Body of pancreas (tissue), 4 donors: ENCODE measurements at places on chromosomes 12 and 14. TPM values are rescaled to one million over a fixed set of nuclear protein-coding genes. Genes with fewer than 3 reads are reported as not detected.

DNA sequence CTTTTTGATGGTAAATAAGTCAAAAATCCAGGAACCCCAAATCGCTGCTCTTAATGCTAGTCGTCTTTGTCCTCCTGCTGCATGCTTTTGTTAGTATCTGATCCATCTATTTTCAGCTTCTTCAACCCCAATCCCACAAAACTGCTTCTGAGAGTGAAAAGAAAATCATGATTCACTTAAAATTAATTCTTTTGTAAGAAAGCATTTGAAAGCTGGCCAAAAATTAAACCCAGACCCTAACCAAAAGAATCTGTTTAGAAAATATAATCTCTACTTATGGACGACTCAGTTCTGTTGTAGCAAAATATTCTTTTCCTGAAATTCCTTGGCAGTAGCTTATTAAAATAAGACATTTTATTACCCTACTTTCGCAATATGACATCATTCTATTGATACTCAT lies 443.6 kb upstream of the SYT1 start:
- no peaks in the 10 kb centered on the region for H3K36me3 ChIP-seq
- no peak for DNase-seq
- H3K27ac ChIP-seq: no peak overlapping the region
- H3K4me3 ChIP-seq: no peak overlapping the region
- no peaks in the 10 kb centered on the region for H3K4me1 ChIP-seq
- no peaks in the 10 kb centered on the region for H3K27me3 ChIP-seq

DNA sequence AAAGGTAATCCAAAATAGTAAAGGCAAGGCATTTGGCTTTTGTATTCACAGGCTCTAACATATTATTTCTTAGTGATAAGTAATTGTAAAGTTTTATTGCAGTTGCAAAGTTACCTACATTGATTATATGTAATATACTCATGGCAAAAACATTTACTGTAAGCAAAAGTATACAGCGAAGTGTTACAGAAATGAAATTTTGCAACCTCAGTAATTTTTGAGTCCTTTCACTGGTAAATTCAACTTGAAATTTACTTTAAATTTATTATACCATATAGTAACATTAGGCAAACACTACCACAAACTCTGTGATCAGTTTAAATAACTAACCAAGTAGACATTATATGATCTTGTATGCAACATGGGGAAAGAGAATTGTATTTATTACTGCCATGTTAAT lies 89.0 kb downstream of the CDK17 start:
- no peak for DNase-seq
- H3K4me1 ChIP-seq: peaks cover 6% of the 10 kb centered on the region
- H3K27ac ChIP-seq: no peak overlapping the region

GRCh38 chr12:17810399-17810798 lies 279.6 kb downstream of the RERGL start:
- H3K27ac ChIP-seq: no peak overlapping the region
- no peaks in the 10 kb centered on the region for H3K27me3 ChIP-seq
- no peak for DNase-seq
- no peak overlapping the region for H3K4me3 ChIP-seq
- no peaks in the 10 kb centered on the region for H3K4me1 ChIP-seq

DNA sequence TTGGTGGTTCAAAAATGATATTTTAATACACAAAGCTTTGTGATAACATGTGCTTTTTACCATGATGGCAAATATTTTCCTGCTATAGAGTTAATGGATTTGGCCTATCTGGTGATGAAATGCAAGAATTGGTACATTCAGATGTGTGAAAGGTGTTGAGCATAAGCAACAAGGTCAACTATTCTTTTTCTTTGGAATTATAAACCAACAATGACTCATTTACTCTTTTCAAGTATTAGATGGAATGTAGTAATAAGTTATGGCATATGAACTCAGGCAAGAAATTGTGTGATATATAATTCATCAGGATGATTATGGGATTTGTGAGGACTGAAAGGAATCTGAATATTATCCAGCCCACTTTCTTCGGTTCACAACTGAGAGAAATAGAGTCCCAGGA lies 471.4 kb downstream of the ETNK1 start:
- H3K27ac ChIP-seq: no peak overlapping the region
- DNase-seq: no peak
- no peaks in the 10 kb centered on the region for H3K27me3 ChIP-seq
- no peaks in the 10 kb centered on the region for H3K36me3 ChIP-seq
- H3K4me3 ChIP-seq: no peak overlapping the region
- no peaks in the 10 kb centered on the region for H3K4me1 ChIP-seq

DNA sequence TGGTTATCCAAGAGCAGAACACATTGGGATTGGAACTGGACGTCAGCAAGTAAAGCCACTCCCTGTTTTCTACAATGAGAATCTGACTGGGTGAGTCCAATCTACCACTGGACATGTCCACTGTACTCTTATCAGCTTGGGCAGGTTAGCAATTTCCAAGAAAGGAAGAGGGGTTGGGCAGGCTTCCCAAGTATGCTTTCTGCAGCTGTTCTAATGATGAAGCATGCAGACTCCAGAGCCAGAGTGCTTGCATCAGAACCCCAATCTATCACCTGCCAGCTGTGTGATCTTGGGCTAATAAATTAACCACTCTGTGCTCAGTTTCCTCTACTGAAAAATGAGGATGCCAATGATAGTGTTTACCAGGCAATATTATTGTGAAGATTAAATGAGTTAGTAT lies 92.0 kb downstream of the EMP1 start:
- DNase-seq: no peak
- H3K27me3 ChIP-seq: no peaks in the 10 kb centered on the region
- H3K4me1 ChIP-seq: peaks cover 16% of the 10 kb centered on the region
- H3K36me3 ChIP-seq: no peaks in the 10 kb centered on the region
- H3K27ac ChIP-seq: no peak overlapping the region

GRCh38 chr12:45490232-45490881 lies 239.1 kb upstream of the ARID2 start:
- no peak overlapping the region for H3K27ac ChIP-seq
- H3K36me3 ChIP-seq: no peaks in the 10 kb centered on the region
- no peaks in the 10 kb centered on the region for H3K4me1 ChIP-seq
- no peak for DNase-seq

GRCh38 chr14:104496095-104496494 lies 83.5 kb upstream of the C14orf180 start:
- DNase-seq: no peak
- H3K4me1 ChIP-seq: no peaks in the 10 kb centered on the region
- no peak overlapping the region for H3K27ac ChIP-seq
- H3K27me3 ChIP-seq: no peaks in the 10 kb centered on the region
- no peak overlapping the region for H3K4me3 ChIP-seq

DNA sequence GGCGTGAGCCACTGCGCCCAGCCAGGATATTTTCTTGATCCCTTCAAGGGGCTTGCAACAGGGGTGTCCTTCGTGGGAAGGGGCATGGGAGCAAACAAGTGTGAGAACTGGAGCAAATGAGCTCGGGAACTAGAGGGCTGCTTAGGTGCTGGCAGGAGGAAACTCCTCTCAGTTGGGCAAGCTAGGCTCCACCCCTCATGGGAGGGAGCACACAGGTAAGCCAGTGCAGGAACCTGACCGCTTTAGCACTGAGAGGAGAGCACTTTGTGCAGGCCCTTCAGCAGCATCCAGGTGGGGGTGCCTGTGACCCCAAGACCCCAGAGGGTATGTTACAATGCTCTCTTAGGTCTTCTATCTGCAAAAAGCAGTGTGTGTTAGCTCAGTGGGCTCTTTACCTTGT lies 755.4 kb upstream of the MDGA2 start:
- H3K4me1 ChIP-seq: no peaks in the 10 kb centered on the region
- no peaks in the 10 kb centered on the region for H3K36me3 ChIP-seq
- H3K27me3 ChIP-seq: no peaks in the 10 kb centered on the region

- no peak overlapping the region for H3K4me3 ChIP-seq
- no peak overlapping the region for H3K27ac ChIP-seq
- no peaks in the 10 kb centered on the region for H3K27me3 ChIP-seq
- no peaks in the 10 kb centered on the region for H3K4me1 ChIP-seq
These were observed 3.9 kb downstream of the CEBPE start for GRCh38 chr14:23115039-23115731.

DNA sequence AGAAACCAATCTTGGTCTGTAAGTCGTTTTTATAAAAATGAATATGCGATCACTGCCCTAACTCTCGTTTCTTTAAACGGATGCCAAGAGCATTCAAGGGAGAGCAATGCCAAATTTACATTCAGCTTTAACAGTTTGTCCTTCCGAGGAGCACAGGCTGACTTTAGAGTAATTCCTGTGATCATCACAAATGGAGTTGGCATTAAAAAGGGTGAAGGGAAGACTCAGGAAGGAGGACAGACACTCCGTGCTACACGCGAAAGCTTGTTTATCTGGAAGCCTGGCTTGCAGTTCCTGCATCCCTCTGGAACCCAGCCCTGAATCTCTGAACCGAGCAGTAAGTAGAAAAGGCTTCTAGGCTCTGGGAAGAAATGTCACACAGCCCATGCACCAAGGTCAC lies 78.4 kb downstream of the PAPOLA start:
- H3K36me3 ChIP-seq: no peaks in the 10 kb centered on the region
- DNase-seq: no peak
- no peaks in the 10 kb centered on the region for H3K27me3 ChIP-seq
- H3K27ac ChIP-seq: no peak overlapping the region
- H3K4me1 ChIP-seq: no peaks in the 10 kb centered on the region

DNA sequence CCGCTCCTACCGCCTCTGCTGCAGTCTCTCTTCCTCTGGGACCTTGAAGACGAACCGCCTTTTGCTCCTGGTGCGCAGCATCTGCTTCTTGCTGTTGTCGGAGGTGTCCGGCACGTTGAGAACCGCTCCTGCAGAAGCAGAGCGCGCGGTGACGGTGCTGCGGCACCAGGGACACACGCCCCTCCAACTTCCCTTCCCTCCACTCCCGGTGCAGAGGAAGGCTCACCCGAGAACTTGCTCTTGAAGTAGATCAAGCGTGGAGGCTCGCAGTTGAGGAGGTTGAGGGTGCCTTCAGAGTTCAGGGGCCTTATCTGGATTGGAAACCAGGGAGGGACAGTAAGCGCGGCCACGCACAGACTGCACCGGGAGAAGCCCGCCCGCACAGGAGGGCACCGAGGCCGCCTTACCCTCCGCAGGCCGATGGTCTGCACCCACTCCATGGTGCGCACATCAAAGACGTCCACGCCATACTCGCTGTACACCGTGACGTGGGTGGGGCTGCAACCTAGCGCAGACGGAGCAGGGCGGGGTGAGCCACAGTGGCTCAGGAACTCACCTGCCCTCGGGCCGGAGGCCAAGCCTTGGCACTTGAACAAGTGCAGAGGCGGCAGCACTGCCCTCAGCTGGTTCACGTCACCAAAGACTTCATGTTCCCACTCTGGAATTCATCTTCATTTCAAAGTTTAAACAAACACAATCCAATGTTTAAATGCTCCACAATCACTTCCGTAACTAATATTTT lies 17.5 kb downstream of the AMN start:
- no peaks in the 10 kb centered on the region for H3K4me1 ChIP-seq
- no peak overlapping the region for H3K4me3 ChIP-seq
- H3K27me3 ChIP-seq: no peaks in the 10 kb centered on the region
- no peak for DNase-seq
- no peak overlapping the region for H3K27ac ChIP-seq

DNA sequence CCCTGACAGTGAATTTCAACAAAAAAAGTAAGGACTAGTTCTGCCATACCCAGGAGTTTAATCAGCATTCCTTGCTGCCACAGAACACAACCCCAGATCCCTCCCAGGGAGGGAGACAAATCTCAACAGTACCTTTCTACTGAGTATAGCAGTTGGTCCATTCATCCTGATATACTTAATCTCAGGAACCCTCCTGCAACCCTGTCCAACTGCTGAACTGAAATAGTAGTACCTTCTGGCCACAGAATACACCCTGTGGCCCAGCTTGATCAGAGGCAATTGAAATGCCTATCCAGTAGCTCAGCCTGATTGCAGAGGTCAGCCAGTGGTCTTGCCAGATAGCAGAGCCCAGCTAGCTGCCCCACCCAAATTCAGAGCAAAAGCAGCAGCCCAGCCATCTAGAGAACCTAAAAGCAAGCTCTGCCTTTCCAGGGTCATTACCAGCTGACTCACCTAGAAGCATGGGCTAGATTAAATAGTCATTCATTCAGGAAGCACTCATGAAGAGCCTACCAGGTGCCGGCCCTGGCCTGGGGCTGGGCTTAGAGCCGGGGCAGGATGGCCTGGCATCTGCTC lies 40.0 kb upstream of the RHOJ start:
- H3K4me1 ChIP-seq: no peaks in the 10 kb centered on the region
- H3K36me3 ChIP-seq: no peaks in the 10 kb centered on the region
- H3K4me3 ChIP-seq: no peak overlapping the region
- no peak for DNase-seq
- H3K27ac ChIP-seq: no peak overlapping the region
- H3K27me3 ChIP-seq: no peaks in the 10 kb centered on the region

GRCh38 chr12:108235197-108235984 lies 103.7 kb downstream of the CMKLR1 start:
- no peaks in the 10 kb centered on the region for H3K4me1 ChIP-seq
- no peaks in the 10 kb centered on the region for H3K27me3 ChIP-seq
- H3K36me3 ChIP-seq: no peaks in the 10 kb centered on the region
- no peak overlapping the region for H3K4me3 ChIP-seq
- no peak for DNase-seq

- no peak overlapping the region for H3K4me3 ChIP-seq
- no peak for DNase-seq
- peaks cover 30% of the 10 kb centered on the region for H3K4me1 ChIP-seq
- H3K27me3 ChIP-seq: peaks cover 11% of the 10 kb centered on the region
These were observed 3.0 kb downstream of the FOXA1 start for GRCh38 chr14:37591941-37592481.

- H3K27ac ChIP-seq: no peak overlapping the region
- H3K36me3 ChIP-seq: no peaks in the 10 kb centered on the region
- DNase-seq: no peak
- no peak overlapping the region for H3K4me3 ChIP-seq
- no peaks in the 10 kb centered on the region for H3K27me3 ChIP-seq
These were observed 42.2 kb upstream of the PTGR2 start for GRCh38 chr14:73809391-73809790.

DNA sequence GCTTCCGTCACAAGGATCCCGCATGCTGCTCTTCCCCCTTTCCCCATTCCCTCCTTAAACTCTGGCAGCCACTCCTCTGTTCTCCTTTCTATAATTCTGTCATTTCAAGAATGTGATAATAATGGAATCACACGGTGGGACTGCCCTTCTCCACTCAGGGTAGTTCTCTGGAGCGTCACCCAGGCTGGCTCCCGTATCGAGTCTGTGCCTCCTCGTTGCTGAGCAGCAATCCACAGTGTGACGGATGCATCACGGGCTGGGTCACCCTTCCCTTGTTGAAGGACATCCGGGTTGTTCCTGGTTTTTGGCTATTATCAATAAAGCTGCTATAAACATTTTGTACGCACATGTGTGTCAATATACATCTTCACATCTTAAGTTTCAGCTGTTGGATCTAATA lies 5.7 kb upstream of the SYNE3 start:
- peaks cover 31% of the 10 kb centered on the region for H3K4me1 ChIP-seq
- H3K36me3 ChIP-seq: no peaks in the 10 kb centered on the region
- H3K4me3 ChIP-seq: no peak overlapping the region
- no peak overlapping the region for H3K27ac ChIP-seq
- no peak for DNase-seq

GRCh38 chr12:24487606-24488005 lies 461.3 kb downstream of the BCAT1 start:
- H3K4me3 ChIP-seq: no peak overlapping the region
- no peak for DNase-seq
- H3K36me3 ChIP-seq: no peaks in the 10 kb centered on the region
- H3K27ac ChIP-seq: no peak overlapping the region
- H3K4me1 ChIP-seq: no peaks in the 10 kb centered on the region

GRCh38 chr12:81216739-81217138 lies 138.9 kb downstream of the ACSS3 start:
- H3K4me1 ChIP-seq: no peaks in the 10 kb centered on the region
- H3K27me3 ChIP-seq: no peaks in the 10 kb centered on the region
- no peak overlapping the region for H3K4me3 ChIP-seq
- DNase-seq: no peak

TSPAN11 gene
- total RNA-seq: 0.26 TPM

TAS2R42 gene
- total RNA-seq: not detected

IAPP gene
- 111 TPM for total RNA-seq

RIPK3 gene
- total RNA-seq: 6.0 TPM

C12orf43 gene
- 6.7 TPM for total RNA-seq

VRK1 gene
- total RNA-seq: 10.4 TPM

PRPF40B gene
- total RNA-seq: 9.3 TPM
